ENCODE measurements at places on chromosomes 3 and 15.

DNA sequence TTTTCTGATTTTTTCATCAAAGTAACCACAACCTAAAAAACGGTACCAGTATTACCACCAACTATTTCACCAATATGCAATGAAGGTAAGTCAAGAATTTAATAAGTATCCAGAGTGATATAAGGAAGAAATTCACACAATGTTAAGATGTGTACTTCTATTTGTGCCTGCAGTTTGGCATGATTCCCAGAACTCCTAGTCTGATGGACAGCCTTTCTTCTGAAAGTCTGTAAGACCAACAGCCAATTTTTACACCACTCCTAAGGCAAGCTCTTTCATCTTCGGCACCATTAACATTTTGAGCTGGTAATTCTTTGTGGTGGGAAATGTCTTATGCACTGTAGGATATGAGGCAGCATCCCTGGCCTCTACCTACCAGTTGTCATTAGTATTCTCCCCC is 108.3 kb downstream of the VPS13C start:
- no peak for DNase-seq

GRCh38 chr3:61922118-61922517 is 360.7 kb downstream of the PTPRG start:
- DNase-seq: no peak

GRCh38 chr15:89775815-89776214 is 317 bp upstream of the MESP2 start:
- no peak for DNase-seq

DNA sequence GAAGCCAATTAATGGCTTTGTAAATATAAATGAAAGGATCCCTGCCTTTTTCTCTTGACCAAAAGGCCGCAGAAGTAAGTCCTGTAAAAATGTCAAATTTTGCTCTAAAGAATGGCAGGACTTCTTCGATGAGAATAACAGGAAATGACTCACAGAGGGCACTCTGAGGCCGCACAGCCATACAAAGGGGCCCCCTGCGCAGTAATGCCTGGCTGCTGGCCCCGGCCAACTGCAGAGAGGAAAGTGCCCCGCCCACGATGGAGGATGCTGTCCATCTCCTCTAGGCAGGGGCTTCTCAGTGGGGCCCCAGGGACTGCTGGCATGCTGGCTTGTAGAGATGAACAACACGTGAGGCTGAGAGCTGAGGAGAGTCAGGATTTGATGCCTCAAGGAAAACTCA is 18.1 kb upstream of the SCN10A start:
- peak; percentile 13 for DNase-seq

DNA sequence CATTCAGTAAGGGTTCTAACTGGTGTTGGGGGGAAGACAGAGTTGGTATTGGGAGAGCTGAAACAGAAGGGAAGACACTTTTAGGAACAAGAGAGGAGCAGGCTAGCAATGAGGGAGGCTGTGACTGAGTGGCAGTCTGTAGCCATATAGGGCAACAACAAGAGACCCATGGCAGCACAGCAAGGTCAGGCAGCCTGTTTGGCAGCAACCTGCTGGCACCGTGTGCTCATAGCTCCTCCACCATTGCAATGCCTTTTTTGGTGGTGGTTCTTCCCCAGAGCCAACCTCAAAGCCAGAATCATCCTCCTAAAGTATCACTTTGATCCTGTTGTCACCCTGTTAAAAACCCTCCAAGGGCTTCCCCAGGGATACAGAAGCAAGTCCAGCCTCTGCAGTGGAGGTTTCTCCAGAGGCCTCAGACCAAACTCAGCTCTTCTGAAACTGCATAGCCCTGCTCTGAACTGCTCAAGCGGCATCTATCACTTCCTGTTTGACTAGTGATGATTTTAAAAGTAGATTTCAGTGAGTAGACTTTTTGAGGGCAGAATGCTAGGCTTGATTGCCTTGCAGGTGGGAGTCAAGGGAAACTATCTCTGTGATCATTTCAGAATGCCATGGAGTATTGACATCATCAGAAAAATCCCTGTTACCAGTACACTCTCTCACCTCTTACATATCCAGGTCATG is 176.9 kb downstream of the STAC start:
- DNase-seq: no peak

DNA sequence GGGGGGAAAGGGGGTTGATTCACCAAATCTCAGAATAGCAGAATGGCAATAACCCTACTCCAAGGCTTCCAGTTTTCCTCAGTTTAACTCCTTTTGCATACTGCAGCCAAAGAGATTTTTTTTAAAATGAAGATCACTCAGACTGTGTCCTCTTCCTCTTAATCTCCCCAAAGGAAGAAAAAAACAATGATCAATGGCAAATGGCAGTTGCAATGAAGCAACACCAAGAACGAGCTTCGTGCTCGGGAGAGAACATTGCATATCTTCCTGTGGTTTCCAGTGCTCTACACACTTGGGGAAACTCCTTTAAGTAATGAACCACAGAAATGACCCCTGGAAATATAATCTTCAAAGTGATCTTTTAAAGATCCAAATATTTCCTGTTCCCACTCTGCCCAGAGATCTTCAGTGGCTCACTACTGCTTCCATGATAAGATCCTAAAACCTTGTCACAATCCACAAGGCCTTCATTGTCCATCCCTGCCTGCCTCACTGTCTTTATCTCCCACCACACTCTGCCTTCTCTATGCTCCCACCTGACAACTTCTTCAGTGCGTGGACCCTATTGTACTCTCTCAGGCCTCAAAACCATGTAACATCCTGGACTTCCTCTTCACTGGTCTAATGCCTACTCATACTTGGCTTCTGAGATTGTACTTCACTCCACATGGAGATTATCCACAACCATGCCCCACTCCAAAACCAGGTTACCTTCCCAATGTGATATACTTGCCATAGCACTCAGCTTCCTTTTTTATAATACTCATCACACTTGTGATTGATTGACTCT is 394.8 kb downstream of the FHIT start:
- no peak for DNase-seq

GRCh38 chr3:14082108-14082657 is 42.5 kb downstream of the CHCHD4 start:
- DNase-seq: no peak

DNA sequence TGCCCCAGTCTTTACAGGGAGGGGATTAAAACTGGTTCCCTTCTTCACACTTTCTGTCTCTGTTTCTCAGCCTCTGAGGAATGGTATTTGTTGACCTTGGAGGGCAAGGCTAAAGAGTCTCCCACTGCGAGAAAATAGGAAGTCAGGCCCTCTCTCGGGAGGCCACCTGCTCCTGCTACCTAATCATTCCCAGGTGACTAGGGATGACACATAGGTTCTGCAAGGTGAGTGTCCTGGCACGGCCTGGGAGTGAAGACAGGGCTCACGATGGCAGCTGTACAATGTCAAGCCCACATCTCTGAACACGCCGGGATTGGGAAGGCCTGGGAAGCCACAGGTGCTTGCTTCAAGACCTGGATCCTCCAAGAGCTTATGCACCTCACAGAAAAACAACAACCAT is 314.2 kb downstream of the NTRK3 start:
- no peak for DNase-seq

GRCh38 chr3:184176377-184177330 is 2.0 kb downstream of the AP2M1 start:
- DNase-seq: no peak

DNA sequence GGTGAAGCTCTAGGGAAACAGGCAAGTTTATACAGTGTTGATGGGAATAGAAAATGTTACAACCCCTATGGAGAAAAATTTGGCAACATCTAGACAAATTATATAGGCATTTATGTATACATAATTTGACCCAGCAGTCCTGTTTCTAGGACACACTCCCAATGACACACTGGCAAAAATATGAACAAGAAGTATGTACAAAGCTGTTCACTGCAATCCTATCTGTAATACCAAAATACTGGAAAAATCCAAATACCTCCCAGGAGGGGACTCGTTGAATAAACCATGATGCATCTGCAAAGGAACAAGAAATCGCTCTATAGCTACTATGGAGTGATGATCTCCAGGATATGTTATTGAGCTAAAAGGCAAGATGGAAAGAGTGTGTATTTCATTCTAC is 8.5 kb downstream of the BFSP2 start:
- no peak for DNase-seq

DNA sequence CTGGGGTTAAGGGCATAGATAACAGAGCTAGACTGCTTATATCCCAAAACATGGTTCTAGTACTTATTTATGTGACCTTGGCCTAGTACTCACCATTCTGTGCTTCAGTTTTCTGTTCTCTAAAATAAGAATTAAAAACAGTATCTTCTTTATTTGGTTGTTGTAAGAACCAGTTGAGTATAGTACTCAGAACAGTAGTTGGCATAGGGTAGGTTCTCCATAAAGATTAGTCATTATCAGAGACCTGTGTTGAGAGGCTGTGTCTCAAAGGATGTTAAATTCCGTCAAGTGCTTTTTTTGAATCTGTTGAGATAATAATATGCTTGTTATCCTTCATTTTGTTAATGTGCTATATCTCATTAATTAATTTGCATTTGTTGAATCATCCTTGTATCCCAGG is 47.4 kb upstream of the OSTN start:
- DNase-seq: no peak

All from activated CD4-positive, alpha-beta T cell treated with anti-CD3 and anti-CD28 coated beads, Interleukin-2, amount 10 ng/mL, durations not matched to agents 7 days and 5 days (primary cell).